MM.1S (cell line): ENCODE measurements at places on chromosomes 13 and 19.

GRCh38 chr19:5832527-5833216 lies 6.8 kb downstream of the FUT6 start:
- H3K27me3 ChIP-seq, result peaks cover 78% of the 10 kb centered on the region
- no peaks in the 10 kb centered on the region for H3K36me3 ChIP-seq
- no peak overlapping the region for H3K27ac ChIP-seq

GRCh38 chr13:60944863-60945262 lies 470.8 kb downstream of the PCDH20 start:
- no peaks in the 10 kb centered on the region for H3K27me3 ChIP-seq
- H3K27ac ChIP-seq, result no peak overlapping the region
- H3K4me1 ChIP-seq, result no peaks in the 10 kb centered on the region
- no peak for DNase-seq
- H3K36me3 ChIP-seq, result no peaks in the 10 kb centered on the region

DNA sequence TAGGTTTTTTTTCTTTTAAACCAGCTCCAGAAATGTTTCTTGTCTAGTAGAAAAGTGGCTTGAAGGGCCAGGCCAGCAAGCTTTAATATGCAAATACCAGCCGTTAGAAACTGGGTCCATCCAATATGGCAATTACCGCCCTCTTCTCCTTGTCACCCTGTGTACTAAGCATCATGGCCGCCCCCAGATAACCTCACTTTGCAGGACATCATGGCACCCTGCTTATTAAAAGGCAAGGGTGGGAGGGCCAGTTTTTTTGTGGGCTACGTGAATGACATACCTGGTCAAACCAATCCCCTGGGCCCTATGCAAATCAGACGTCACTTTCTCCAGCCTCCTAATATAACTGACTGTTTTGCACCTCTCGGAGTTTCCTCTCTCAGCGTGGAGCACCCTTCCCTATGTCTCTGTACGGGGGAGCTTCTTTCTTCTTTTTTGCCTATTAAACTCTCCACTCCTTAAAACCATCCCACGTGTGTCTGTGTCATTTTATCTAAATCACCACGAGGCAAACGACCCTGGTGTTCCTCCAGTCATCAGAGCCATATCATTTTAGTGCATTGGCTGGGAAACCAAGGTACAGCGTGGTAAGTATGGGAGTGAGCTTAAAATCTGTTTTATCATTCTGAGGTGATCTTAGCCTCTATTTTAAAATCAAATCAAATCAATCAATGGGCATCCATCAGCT lies 27.7 kb downstream of the OXGR1 start:
- no peak overlapping the region for H3K27ac ChIP-seq
- H3K4me3 ChIP-seq, result peak overlapping the region; percentile 44; the same call in 1 of the 2 replicates
- no peaks in the 10 kb centered on the region for H3K27me3 ChIP-seq
- H3K36me3 ChIP-seq, result no peaks in the 10 kb centered on the region

DNA sequence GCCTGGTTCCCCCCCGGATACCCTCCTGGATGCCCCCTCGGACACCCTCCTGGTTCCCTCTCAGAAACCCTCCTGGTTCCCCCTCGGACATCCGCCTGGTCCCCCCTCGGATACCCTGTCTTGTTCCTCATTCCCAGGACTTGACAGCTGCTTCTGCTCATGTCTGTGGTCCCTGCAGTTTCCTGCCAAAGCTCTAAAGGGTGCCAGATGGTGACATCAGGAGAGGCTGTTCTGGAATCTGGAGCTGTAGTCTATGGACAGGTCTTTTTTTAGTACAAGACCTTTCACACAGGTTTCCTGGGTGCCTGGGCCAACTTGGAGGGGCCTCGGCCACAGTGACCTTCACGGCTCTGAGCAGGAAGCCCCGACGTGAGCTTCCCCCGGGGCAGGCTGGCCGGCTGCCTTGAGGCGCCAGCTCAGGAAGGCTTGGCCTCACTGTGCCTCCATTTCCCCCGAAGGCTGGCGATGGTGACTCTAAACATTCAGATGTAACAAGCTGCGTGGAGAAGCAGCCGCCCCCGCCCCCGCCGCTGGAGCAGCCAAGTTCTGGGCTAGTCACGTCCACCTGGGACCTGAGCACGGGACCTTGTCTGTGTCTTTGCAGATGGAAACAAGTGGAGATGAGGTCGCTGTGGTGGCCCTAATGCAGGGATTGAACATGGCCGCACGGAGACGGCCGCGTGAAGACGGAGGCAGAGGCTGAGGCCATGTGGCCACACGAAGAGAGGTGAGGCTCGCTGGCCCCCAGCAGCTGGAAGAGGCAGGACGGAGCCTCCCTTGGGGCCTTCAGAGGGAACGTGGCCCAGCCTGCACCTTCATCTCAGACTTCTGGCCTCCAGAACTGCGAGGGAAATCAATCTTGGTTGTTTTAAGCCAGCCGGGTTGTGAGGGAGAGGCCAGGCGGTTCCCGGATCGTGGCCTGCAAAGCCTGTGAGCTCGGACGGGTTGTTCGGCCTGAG lies 12.7 kb downstream of the SGTA start:
- DNase-seq, result no peak
- peaks cover 10% of the 10 kb centered on the region for H3K36me3 ChIP-seq
- no peaks in the 10 kb centered on the region for H3K4me1 ChIP-seq

DNA sequence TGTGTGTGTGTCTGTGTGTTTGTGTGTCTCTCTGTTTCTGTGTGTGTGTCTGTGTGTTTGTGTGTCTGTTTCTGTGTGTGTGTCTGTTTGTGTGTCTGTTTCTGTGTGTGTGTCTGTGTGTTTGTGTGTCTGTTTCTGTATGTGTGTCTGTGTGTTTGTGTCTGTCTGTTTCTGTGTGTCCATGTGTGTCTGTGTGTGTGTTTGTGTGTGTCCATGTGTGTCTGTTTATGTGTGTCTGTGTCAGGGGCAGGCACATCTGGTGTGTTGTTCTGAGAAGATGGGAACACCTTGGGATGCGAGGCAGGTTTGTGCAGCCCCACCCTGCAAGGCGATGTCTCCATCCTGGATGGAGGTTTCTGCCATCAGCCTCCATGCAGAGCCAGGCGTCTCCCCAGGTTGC lies 275.8 kb upstream of the SOX1 start:
- H3K27me3 ChIP-seq, result no peaks in the 10 kb centered on the region
- no peaks in the 10 kb centered on the region for H3K36me3 ChIP-seq
